AG04449 (cell line): ENCODE measurements at places on chromosomes 5 and 9.

DNA sequence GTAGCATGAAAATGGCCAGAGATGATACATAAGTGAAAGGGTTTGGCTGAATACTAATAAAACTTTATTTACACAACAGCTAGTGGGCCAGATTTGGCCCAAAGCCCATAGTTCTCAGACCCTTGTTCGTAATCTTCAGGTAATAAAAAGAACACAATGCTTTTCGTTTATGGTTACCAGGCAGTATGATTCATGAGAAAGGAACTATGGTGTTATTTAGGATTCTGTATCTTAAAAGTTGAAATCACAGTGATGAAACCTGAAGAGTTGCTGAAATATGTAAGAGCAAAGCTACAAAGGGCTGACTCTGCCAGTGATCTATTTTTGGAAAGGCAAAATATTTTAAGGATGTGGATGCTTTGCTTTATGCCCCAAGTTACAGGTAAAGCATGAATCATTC, 192.7 kb downstream of the SMC2 start:
- no peak for DNase-seq

DNA sequence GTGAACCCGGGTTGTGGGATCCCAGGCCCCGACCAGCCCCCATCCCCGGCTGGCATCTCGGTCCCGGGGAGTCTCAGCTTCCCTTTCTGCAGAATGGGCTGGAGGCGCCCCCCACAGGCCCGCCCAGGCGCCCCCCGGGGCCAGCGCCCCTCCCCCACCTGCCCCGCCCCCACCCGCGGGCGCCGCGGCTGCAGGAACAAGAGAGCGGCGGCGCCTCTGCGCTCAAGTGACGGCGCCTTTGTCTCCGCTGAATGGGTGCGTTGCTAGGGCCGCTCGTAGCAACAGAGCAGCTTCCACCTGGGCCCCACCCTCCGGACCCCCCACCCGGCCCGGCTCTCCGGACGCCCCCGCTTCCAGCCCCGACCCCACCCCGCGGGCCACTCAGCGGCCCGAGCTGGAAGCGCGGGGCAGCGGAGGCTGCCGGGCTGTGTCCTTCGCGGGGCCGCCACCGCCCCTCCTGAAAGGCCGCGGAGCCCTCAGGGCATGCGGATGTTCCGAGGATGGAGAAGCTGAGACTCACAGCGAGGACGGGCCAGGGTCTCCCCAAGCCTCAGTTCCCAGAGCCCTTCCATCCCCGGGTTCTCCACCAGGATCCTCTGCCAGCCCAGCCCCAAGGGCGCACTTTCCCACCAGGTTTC, 27.5 kb downstream of the ADGRD2 start:
- no peak for DNase-seq

DNA sequence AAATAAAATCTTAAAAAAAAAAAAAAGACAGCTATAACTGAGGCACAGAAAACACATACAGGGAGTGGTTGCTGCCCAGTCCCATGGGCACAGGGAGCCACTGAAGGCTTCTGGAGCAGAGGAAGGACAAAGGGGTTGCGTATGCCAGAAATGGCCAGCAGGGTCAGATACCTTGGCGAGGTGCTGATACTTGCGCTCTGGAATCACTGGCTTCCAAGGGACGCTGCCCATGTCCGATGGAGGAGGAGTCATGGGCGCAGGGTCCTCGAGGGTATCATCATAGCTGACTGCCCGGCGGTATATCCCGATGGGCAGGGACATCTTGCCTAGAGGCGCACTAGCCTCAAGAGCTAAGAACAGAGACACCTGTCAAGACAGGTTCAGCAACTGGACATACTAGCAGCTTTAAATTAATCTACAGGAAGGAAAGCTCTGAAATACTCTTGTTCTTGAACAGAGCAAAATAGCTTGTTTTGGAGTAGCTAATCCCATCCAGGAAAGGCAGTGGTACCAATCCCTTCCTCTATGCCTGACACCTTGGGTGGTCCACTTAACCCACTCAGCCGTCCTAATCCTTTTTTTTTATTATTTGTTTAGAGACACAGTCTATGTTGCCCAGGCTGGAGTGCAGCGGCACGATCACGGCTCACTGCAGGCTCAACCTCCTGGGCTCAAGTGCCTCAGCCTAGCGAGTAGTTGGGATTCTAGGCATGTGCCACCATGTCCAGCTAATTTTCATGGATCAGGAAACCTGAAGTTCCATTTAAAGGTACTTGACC, 6.0 kb downstream of the KIAA1191 start:
- DNase-seq, result no peak

DNA sequence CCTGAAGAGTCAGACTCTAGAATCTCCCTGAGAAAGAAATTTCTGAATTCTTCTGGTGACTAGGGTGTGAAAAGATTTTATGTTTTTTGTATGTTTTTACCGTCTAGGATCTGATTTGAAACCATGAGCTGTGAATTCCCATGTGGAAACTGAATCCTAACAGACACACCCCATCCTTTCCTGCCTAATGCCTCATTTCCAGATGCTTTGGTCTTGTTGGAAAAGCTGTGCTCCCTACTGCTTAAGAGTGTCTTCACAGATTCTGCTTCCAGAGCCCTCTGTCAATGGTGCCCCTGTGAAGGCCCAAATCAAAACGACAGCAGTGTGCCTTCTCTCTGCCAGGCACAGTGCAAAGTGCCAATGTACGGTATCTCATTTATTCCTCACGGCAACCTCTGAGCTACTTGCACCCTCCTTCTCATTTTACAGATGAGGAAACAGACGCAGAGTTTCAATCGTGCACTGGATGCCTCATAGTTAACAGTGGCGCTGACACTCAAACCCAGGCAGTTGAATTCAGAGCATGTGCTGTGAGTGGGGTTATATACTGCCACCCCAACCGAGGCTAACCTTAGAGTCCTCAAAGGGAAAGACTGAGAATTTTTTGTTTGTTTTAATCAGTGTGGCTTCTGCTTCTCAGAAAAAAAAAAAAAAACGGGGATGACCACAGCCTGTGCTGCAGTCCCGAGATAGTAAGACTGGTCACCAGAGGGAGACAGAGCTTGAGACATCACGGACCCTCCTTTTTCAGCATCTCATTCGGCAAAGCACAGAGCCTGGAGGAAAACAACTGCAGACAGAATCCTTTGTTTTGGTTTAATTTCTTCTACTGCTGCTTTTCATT, 188.4 kb downstream of the SNCAIP start:
- no peak for DNase-seq

GRCh38 chr9:5813824-5814223, 19.1 kb downstream of the ERMP1 start:
- DNase-seq, result no peak

- no peak for DNase-seq
Measured at GRCh38 chr9:4416467-4416866, 73.8 kb upstream of the SLC1A1 start.

DNA sequence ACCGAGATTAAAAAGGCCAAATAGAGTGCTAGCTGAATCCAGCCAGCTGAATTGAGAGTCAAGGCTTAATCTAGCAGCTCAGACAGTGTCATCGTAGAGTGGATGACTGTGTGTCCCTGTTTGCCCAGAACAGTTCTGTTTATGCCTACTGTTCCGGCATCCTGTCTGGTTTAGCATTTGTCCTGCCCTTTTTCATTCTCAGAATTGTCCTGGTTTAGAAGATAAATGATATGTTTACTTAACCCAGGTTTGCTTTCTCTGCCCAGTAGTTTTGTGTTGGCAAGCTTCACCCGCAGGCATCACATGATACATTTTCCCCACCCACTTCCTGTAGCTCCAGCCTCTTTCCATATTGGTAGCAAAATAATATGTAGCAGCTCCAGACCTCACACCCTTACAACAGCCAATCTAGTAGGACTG, 41.3 kb upstream of the ZSWIM6 start:
- DNase-seq, result no peak

GRCh38 chr5:132498686-132499271, 8.2 kb upstream of the IRF1 start:
- no peak for DNase-seq

GRCh38 chr5:148827723-148828122, 1.3 kb downstream of the ADRB2 start:
- DNase-seq, result no peak

- no peak for DNase-seq
Measured at GRCh38 chr5:122941737-122942136, 94.8 kb downstream of the PPIC start.

DNA sequence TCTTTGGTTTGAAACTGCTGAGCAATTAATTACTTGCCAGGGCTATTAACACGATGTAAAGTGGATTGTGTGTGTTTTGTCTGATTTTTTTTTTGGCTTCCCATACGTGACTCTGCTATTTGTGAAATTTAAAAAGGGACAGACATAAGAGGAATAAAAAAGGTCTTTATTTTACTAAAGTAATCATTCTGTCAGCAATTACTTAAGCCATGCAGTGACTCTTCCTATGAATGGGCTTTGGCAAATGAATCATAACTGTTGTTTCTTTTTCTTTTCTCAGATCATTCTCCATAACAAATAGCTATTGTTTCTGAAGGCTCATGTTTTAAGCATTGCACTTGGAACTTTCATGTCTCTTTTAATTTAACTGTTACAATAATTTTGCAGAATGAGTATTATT, 461.3 kb upstream of the RORB start:
- DNase-seq, result no peak

GRCh38 chr9:113484258-113484730, 20.8 kb downstream of the RGS3 start:
- DNase-seq, result no peak

DNA sequence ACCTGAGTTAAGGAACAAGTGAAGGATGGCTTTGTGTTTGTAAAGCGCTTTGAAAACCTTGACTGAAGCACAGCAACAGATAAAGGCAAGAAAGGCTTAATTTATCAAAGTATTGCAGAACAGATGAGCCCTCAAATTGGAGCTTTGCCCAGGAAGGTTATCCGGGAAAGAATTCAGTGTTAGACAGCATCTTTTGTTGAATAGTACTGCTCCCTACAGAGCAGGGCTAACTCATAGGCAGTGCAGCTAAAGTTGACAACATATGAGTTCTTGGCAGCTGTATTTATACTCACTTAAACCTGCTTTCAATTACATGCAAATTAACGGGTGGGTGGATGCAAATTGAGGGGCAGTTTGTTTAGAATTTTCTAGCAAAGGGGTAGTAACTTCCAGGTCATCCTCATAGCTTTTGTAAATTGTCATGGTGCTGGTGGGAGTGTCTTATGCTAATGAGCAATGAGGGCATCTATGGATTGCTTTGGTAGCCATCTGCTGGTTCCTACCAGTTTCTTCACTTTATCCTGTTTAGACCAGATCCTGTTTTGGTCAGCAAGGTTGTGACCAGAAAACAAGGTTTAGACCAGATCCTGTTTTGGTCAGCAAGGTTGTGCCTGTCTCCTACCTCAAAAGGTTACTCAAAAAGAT, 105.8 kb downstream of the GDA start:
- no peak for DNase-seq

DNA sequence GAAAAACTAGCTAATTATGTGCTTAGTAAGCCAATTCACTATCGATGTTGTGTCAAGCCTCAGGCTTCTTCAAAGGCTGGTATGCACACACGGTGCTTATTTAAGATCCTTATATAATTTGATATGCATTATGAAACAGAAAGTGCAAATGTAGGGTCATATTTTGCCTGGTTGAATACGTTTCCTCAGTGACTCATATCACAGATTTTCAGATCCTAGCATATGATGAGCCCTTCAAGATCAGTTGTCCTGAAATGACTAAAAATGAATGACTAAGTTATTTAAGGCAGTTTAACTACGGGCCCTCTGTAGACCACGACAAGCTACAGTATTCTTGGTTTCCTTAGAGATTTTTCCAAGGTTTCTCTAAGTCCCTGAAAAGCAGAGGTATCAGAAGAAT, 778.3 kb downstream of the PRELID2 start:
- DNase-seq, result no peak

- no peak for DNase-seq
Measured at GRCh38 chr5:123520677-123521247, 8.8 kb downstream of the CSNK1G3 start.

GRCh38 chr9:14272927-14273528, 40.9 kb downstream of the NFIB start:
- no peak for DNase-seq

DNA sequence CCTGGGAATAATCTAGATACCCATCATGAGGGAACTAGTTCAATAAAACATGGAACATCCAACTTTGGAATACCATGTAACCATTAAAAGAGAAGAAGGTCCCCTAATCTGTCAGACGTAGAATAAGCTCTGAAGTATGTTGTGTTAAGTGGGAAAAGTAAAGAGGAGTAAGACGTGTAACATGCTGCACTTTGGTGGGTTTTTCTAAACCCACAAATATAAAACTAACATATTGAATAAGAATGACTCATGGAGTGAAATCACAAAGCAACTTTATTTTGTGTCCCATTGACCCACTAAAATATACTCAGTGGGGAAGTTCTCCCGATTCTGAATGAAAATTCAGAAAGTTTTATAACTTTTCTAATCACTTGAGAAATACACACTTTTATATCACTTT, 67.9 kb upstream of the PIK3R1 start:
- DNase-seq, result no peak

DNA sequence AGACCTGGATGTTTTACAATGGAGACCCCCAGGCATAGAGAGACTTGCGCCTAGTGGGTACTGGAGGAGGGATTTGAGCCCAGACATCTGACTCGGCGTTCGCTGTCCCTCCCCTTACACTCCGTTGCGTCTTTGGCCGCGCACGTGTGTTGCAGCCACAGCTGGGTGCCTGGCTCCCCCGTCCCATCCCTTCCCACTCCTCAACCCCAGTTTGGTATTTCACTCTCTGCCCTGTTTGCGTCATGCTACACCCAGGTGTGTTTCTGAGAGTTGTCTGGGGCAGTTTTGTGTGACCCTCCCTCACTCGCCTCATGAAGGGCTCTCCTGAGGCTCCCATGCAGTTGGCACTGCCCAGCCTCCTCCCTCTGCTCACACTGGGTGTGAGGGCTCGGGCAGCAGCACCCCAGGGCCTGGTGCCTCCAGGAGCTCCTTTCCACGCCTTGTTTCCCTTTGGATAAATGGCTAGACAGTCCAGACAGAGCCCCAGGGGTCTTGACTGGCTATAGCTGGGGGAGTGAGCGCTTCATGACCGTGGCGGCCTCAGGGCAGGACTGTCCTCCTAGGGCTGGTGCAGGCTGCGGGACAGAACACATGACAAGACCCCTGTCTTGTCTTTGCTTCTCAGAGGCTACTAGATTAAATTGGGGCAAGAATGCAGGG, 13.6 kb downstream of the TCF7 start:
- DNase-seq, result no peak

GRCh38 chr5:73322437-73323076, 126.0 kb downstream of the FOXD1 start:
- no peak for DNase-seq

GRCh38 chr5:111901296-111901695, 144.3 kb upstream of the NREP start:
- DNase-seq, result no peak

GRCh38 chr5:8864053-8864452, 681.8 kb downstream of the SEMA5A start:
- no peak for DNase-seq

DNA sequence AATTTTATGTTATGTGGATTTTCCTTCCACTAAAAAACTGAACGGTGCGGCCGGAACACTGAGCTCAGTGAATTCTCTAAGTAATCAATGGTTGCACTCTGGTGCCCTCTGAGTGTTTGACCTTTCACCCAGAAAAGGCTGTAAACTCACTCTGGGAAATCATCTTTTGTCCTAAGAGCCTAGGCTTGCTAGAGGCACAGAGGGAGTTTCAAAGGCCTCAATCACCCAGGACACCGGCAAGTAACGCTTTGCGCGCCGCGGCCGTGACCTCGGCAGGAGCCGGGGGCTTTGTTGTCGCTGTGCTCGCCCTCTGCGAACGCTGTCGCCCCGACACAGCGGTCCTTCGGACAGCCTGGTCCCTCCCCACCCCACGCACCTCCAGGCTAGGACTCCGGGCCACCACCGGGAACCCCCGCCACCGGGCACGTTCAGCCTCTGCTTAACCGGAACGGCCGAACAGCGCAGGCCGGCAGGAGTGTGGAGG, 703 bp downstream of the ISCA1 start:
- no peak for DNase-seq

- no peak for DNase-seq
Measured at GRCh38 chr5:19369048-19369447, 619.0 kb downstream of the CDH18 start.
